GM20000 (cell line): ENCODE measurements at places on chromosomes 7 and 10.

GRCh38 chr7:127652333-127653248 lies 597 bp downstream of the SND1 start:
- DNase-seq, result no peak

- DNase-seq, result no peak
Measured at GRCh38 chr7:70589590-70589989, 542.4 kb upstream of the GALNT17 start.

DNA sequence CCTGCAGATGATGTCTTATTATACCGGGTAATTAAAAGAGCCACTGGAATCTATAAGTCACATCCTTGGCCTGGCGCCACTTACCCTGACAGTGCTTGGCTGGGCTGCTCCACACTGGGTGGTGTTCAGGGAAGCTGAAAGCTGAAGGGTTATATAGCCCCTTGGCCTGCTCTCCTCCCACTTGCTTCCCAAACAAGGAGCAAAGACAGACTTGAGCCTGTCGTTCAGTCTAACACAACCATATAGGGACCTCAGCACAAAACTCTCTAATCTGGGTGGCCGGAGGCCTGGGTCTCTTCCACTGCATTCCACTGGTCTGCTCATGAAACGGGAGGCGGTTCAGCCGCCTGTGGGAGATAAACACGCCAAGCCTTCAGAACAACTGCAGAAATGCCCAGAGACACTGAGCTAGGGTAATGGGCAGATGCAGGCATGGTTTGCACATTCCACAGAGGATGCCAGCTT lies at the start of gene ACTA2:
TSS of gene ACTA2 (minus strand) at position 127 of the 465 bp plus-strand sequence. CDS start 3,843 bp downstream, outside the sequence.
- DNase-seq, result no peak

DNA sequence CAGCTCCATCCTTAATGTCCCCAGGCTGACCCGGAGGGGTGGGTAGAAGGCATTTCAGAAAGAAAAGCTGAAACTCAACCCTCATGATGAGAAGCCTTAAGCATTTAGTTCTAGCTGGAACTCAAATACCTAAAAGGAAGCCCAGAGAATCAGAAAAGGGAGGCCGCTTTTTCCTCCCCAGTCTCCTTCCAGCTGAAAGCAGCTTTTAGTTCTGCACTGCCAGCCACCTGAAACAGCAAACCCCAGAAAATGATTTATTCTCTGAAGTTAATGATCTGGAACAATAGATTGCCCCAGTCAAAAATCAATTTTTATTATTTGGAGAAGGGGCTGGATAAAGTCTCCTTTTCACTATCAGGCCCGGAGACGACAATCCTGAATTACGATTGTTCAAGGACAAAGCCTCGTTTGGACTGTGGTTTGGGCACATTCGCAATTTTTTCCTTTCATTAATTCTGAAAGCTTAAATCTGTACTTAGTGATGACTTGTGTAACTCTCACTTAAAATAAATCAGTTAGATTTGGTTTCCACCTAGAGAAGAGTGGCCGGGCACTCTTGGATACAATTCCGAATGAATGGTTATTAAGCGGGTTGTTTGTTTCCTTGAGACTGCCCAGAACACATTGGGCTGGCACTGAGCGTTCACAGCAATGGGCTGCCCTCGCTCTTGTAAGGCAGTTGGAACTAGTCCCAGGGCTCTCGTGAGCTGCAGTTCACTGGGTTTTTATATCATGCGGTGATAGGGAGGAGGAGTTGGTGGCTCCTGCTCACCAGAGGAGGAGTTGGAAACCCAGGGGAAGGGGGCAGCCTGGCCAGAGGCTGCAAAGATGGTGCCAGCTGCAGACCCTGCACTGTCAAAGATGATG lies 262.2 kb downstream of the CCSER2 start:
- DNase-seq, result no peak

- no peak for DNase-seq
Measured at GRCh38 chr10:119211176-119211575, 3.8 kb downstream of the GRK5 start.
